ENCODE measurements at places on chromosomes 13 and 19.

DNA sequence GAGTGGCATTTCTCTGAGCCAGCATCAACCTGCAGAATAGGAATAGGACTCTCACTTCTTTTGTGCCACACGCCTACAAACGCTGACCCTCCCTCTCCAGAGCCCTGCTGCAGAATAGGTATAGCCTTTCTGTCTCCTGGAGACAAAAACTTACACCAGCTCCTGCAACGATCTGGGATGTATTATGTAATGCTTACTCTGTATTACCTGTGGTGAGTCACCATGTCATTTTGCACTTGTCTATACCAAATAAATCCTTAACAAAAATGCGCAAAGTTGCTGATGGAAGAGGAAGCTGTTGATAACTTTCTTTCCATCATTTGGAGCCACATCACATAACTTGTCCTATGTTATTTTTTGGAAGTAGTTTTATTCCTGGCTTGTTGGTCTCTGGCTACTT lies 155.8 kb upstream of the FNDC3A start:
- no peak for DNase-seq

DNA sequence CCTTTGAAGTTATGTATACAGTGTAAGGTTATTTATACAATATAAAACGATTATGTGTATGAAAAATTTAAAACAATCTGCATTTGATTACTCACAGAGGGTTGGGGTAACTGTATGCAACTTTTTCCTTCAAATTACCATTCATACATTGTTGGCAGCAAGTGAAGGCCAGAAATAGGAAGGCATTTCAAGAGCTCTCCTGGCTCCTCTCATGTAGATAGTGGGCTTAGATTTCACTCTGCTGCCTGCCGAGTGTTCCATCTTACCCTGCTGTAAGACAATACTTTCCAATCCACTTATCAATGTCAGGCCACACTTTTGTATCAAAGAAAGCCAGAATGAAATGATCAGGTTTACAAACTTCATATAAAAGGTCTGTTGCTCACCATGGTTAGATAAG lies 245.2 kb downstream of the DNAJC15 start:
- no peak for DNase-seq

- DNase-seq: no peak
Observed at GRCh38 chr19:49938662-49939061, 9.4 kb upstream of the NUP62 start.

DNA sequence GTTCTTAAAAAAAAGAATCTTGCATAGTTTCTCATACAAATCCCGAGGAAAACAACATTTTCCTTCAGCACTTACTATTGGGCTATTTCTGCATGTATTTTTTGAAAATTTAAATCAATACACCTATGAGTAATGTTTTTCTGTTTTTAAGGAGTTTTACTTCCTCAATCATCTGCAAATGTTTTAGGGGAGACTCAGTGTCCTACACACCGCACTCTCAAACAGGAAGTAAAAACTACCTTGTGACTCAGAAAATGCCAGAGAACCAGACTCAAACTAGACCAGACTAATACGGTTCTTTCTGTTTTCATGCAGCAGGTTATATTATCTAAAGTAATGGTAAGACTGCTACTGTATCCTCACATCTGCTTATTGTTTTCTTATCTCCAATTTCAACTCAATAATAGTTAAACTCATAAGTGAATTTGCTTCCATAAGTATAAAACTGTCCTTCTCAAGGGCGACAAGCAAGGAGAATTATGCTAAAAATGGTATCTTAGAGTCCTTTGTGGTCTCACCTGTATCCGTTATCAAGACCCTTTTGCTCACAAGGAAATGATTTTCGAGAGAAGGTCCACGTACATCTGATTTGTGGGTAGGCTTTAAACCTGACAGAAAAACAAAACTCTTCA lies 52.5 kb downstream of the FLT3 start:
- DNase-seq: no peak

DNA sequence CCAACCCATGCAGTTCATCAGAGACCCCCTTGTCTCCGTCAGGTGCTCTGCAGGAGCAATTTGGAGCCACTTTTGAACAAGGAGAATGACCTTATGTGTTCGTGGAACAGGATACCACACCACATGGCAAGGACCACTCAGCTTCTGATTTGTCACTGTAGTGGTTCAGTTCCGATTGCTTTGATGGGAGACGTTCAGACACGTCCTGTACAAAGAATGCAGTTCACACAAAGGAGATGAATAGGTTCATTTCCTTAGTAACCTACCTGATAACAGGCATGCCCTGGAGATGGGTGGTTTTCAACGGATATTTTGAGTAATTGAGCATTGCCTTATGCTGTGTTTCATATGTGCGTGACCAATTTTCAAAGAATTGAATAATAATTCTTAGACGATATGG lies 17.2 kb downstream of the FGF9 start:
- DNase-seq: peak; percentile 42

DNA sequence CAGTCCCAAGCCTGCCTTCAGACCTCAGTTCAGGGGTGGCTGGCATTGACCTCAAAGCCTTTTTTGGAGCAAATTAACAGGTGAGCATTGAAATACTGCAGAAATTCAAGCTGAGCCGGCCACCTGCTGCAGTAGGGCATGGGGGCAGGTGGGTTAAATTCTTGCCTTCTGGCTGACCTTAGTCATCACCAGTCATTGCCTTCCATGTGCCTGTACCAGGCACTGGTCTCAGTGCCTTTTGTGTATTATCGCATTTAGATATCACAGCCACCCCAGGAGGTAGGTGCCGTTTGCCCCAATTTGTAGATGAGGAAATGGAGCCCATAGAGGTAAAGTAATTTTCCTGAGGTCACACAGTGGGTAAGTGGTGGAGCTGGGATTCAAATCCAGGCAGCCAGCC lies 7.2 kb downstream of the PPP1R37 start:
- DNase-seq: no peak

DNA sequence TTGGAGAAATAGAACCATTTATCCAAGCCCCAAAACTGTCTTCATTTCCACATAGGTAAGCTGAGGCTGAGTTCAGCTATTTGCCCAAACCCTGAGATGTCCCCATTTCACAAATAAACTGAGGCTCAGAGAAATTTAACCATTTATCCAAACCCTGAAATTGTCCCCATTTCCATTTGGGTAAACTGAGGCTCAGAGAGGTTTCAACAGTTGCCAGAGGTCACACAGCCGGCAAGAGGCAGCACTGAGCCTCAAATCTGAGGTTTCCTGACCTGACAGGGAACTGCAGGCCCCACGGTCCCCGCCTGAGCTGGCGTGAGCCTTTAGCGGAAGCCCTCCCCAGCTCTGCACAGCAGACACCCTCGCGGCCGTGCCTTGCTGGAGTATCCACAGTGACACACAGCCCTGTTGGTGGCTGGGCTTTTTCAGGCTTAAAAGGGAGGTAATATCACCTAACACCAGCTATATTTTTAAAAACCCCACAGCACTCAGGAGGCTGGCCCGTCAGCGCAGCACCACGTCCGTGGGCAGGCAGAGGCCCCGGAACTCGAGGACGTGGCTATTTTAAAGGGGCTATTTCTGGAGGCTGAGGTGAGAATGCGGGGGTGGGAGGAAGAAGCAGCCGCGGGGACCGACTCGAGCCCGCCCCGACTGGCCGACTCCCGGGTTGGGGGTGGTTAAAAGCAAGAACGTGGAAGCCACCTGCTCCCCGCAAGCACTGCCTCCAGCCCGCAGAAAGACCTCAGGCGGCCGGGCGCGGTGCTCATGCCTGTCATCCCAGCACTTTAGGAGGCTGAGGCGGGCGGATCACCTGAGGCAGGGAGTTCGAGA lies 18.5 kb downstream of the PTPRS start:
- DNase-seq: no peak

GRCh38 chr13:100514788-100515409 lies 73.7 kb downstream of the GGACT start:
- DNase-seq: peak; percentile 84

All from NCI-H2081 (cell line).